ENCODE measurements at places on chromosomes 3 and 15. TPM values are rescaled to one million over a fixed set of nuclear protein-coding genes. Genes with fewer than 3 reads are reported as not detected.

STXBP5L gene
- total RNA-seq = not detected

GHSR gene
- not detected for total RNA-seq

PRSS50 gene
- total RNA-seq = not detected

CMTM8 gene
- 3.9 TPM for total RNA-seq

TNFSF10 gene
- total RNA-seq = 24.3 TPM

NECTIN3 gene
- total RNA-seq = 2.4 TPM

CCDC33 gene
- total RNA-seq = not detected

TAGLN3 gene
- 3.4 TPM for total RNA-seq

RTP3 gene
- not detected for total RNA-seq

TM6SF1 gene
- 0.63 TPM for total RNA-seq

AADACL2 gene
- not detected for total RNA-seq

GOLGA6A gene
- total RNA-seq = not detected

POLQ gene
- 2.9 TPM for total RNA-seq

IMPG2 gene
- total RNA-seq = 0.05 TPM

STRIT1 gene
- total RNA-seq = not detected

ATP8B4 gene
- 2.7 TPM for total RNA-seq

RBP2 gene
- total RNA-seq = not detected

CHRM5 gene
- 0.05 TPM for total RNA-seq

LSMEM2 gene
- 0.13 TPM for total RNA-seq

TBL1XR1 gene
- 141 TPM for total RNA-seq

TPRG1 gene
- 10.6 TPM for total RNA-seq

TF gene
- 7.9 TPM for total RNA-seq

PRR20G gene
- total RNA-seq = not detected

MORC1 gene
- total RNA-seq = not detected

C3orf22 gene
- total RNA-seq = not detected

NOX5 gene
- total RNA-seq = not detected

ZNF654 gene
- 8.0 TPM for total RNA-seq

GRAMD1C gene
- total RNA-seq = not detected

SETD2 gene
- total RNA-seq = 31.9 TPM

CCK gene
- total RNA-seq = not detected

GLDN gene
- total RNA-seq = not detected

FEZF2 gene
- total RNA-seq = not detected

CORO2B gene
- total RNA-seq = 0.08 TPM

REC114 gene
- not detected for total RNA-seq

DENND4A gene
- 25.0 TPM for total RNA-seq

SNRPN gene
- 35.7 TPM for total RNA-seq

IL5RA gene
- total RNA-seq = 0.10 TPM

CA12 gene
- total RNA-seq = 0.15 TPM

ARNT2 gene
- 0.15 TPM for total RNA-seq

SPTSSB gene
- not detected for total RNA-seq

DUOXA2 gene
- total RNA-seq = not detected

CLASP2 gene
- total RNA-seq = 47.9 TPM

ZNF774 gene
- 1.0 TPM for total RNA-seq

GDPGP1 gene
- total RNA-seq = 11.4 TPM

DUOX1 gene
- total RNA-seq = 0.42 TPM

KLF15 gene
- 0.22 TPM for total RNA-seq

TRIM42 gene
- total RNA-seq = not detected

Data from activated T-cell treated with anti-CD3 and anti-CD28 coated beads, Interleukin-2, amount 50 U/mL, for 4 hours (primary cell).